Left cardiac atrium (tissue), 4 donors: ENCODE measurements at places on chromosomes 3 and 15.

DNA sequence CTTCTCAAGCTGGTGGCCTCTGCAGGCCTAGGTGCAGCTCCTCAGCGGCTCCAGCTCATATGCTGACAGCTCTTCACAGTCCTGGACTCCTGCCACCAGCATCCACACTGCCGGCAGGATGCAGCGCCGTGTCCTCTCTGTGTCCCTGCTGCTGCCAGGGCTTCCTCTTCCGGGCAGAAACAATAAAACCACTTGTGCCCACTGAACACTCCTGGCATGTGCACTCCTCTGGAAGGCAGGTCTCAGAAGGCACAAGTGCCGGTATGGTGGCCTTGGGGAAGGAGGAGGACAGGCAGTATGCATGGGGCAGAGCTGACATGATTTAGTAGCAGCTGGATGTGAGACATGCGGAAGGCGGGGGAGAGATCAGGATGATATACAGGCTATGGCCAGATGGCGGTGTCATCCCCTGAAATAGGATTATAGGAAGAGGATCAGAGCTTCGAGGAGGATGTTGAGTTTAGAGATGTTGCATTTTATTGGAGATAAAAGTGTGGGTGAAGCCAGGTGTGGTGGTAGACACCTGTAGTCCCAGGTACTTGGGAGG lies 7.5 kb upstream of the MAN2A2 start:
- DNase-seq, result no peak

DNA sequence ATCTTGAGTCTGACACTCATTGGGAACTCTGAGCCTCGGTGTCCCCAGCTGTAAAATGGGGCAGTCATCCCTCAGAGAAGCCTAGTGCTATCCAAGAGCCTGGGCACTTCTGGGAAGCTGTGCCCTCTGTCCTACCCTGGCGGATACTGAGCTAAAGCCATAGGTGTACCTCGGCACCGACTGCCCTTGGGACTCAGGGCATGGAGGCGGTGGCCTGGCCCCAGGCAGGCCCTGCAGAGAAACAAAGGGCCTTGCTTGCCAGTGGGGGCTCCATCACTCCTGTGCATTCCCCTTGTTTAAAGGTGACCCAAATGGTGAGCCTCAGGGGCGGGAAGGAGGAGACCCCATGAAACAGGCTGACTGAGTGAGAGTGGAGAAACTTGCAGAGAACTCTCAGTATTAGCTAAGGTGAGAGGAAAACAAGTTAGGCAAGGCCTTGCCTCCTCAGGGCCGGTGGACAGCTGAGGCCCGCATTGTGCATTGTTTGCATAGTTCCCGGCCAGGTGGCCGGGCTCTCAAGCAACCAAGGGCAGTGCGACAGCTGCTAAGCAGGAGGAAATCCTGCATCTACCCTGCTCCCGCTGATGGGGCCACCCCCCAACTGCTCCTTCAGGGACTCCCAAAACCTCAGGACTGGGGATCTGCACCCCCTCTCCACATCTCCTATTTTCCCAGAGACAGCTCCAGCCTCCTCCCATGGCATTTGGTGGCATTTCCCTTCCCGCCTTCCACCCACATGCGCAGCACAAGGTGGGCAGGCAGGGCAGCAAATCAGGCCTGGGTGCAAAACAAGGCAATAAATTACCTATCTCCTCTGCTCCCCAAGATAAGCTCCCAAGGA lies 4.3 kb downstream of the PFKFB4 start:
- no peak for DNase-seq

GRCh38 chr3:42198709-42199108 lies 67.3 kb downstream of the CCK start:
- DNase-seq, result no peak

DNA sequence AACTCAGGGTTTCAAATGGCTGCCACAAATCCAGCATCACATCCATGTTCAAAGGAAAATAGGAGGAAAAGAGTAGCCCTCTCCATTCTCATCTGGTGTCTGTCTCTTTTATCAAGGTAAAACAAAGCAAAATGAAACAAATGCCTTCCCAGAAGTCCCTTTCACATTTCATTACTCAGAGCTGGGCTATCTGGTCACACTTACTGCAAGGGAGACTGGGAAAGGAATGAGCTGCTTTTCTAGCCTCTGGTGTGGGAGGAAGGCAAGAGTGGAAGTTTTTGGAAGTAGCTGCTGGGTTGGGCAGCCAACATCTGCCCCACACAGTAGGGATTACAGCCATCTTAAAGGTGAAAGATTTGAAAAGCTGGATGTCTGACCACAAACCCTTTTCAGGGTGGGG lies 51.8 kb downstream of the KLF15 start:
- DNase-seq, result no peak

- DNase-seq, result no peak
These were observed 13.1 kb upstream of the BLOC1S6 start for GRCh38 chr15:45573961-45574629.

GRCh38 chr3:42077785-42078184 lies 13.4 kb upstream of the TRAK1 start:
- peak; percentile 30 for DNase-seq

DNA sequence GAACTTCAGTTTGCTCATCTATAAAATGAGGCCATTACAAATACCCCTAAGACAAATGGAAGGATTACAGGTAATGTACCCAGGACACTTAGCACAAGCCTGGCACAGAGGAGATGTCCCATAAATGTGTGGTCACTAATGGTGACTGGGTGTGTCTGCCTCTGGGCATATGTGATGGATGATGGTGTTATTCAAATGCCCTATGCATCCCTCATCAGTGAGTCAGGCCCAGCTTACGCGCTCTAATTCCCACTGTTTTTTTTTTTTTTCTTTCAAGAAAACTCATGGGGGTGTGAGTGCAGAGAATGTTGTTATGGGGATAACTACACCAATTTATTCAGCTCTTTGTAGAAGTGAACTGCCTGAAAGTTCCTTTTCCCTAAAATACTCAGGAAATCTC lies 23.6 kb upstream of the KIF23 start:
- DNase-seq, result no peak

DNA sequence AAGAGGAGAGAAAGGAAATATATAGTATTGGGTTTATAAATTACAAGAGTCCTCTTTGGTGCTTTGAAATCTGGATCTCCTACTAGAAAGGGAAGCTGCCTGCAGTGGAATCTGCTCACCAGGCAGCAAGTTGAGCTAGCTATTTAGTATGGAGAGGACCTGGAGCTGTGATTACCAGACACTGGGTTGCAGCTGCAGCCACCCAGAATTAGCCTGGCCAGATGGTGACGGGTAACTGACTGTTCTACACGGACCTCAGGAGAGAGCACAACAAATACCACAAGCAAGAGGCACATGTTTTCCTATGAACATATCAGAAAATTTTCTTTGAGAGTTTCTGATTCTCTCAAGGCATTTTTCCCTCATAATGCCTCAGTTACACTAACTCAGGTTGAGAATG lies 46.5 kb downstream of the SYNPR start:
- DNase-seq, result no peak

GRCh38 chr3:43259626-43260025 lies 26.7 kb upstream of the SNRK start:
- no peak for DNase-seq

DNA sequence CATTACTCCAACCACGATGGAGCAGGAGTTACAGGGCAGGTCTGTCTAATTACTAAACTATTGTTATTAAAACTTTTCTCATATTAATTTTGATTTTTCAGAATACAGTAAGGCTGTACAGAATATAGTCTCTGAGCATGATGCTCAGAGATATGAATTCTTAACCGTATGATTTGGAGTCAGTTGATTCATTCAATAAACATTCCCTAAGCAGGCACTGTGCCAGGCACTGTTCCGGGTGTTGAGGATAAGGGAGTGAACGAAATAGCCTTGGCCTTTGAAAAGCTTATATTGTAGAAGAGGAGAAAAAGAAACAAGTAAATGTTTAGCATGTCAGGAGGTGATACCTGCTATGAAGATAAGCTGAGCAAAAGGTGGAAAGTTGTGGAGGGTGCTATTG lies 187.3 kb downstream of the KCNAB1 start:
- peak; percentile 83 for DNase-seq

GRCh38 chr3:56885453-56885852 lies 83.7 kb upstream of the ARHGEF3 start:
- DNase-seq, result no peak

GRCh38 chr15:74616996-74617395 lies 1.4 kb downstream of the CLK3 start:
- no peak for DNase-seq

DNA sequence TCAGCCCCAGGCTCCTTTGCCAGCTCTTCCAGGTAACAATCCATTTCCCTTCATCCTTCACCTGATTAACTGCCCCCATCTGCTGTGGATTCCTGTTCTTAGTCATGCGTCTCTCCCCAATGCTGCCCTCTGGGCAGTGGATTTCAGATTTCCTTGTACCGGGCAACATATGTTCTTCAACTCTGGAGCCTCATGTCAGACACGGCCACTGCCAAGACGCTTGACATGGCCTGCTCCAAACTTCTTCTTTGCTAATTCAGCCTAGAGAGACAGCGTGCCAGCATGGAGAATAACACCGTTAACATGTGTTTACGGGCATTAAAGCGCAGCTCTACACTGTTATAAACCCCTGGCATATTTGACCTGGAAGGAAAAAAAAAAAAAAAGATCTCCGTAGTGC lies 1035.1 kb upstream of the NR2F2 start:
- no peak for DNase-seq

- DNase-seq, result no peak
These were observed 398.6 kb downstream of the ZIC1 start for GRCh38 chr3:147807776-147808175.

GRCh38 chr15:98012354-98012753 lies 51.9 kb downstream of the ARRDC4 start:
- DNase-seq, result no peak

DNA sequence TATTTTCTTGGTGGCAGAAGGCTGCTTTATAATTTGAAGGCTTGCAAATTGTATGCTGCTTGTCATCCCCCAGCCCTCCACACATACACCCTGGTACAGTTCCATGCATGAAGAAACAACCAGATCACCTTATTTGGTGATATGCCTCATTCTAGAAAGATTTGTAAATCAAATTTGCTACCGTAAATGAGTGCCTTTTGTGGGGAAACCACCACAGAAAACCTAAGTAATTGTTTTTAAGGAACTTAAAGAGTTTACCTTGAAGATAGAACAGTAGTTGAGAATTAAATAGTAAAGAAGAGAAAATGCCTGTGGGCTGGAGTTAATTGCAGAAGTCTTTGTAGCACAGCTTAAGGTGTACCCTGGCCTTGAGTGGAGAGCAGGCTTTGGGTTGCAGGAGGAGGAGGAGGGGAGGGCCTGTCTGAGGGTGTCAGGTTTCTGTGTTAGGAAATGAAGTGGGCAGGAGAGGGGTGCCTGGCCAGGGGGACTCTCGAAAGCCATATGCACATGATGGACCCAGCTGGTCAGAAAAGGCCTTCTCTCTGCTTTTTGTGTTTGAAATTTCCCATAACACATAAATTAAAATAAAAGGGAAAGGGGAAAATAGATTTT lies 6.9 kb downstream of the NIPA2 start:
- no peak for DNase-seq

DNA sequence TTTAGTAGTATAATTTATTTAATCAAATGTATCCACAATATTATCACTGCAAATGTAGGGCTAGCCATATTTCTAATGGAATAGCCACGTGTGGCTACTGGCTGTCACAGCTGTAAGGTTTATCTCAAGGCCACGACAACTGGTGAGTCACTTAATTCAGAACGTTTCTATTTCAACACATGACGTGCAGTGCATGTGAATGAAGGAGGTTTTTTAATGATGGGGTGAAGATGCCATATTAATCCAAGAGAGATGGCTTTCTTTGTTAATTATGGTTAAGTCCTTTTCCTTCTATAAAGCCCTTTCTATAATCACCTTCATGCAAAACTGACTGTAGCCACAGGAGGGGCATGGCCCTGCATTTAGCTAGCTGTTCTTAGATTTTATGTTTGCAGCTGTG lies 212.0 kb downstream of the FEZF2 start:
- no peak for DNase-seq

GRCh38 chr3:172397716-172398405 lies 50.4 kb downstream of the GHSR start:
- no peak for DNase-seq

DNA sequence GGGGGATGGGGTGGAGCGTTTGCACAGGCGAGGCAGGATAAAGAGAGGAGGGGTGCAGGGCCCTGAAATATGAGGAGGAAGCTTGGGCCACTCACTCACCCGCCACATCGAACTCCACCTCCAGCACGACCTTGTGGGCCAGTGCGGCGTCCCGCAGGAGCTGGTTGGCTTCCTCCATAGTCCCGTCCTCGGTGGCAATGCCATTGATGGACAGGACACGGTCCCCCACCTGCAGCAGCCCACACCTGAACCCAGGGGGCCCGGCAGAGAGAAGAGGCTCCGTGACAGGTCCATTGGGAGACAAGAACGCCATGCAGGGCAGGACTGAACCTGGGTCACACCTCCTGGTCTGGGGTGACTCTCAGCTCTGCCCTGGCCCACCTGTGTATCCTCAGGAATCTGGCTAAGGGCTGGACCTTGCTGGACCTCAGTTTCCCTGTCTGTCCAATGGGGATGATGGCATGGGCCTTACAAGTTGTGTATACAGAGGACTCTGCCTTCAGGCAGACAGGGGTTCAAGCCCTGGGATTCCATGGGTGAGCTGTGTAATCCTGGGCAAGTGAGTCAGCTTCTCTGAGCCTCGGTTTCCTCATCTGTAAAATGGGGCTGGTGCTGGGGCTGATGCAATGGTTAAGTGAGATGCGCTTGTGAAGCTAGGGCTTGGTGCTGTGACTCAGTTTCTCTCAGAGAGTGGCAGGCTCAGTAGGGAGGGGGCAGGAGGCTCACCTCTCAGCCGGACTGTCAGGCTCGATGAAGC lies 26.4 kb downstream of the GRIP2 start:
- DNase-seq, result no peak

GRCh38 chr3:170044271-170044670 lies 6.5 kb downstream of the GPR160 start:
- DNase-seq, result no peak

GRCh38 chr3:166052440-166052839 lies 215.2 kb upstream of the BCHE start:
- no peak for DNase-seq

GRCh38 chr3:156847752-156848448 lies 21.7 kb downstream of the LEKR1 start:
- no peak for DNase-seq

- no peak for DNase-seq
These were observed 306.2 kb upstream of the DPPA4 start for GRCh38 chr3:109643590-109643989.

GRCh38 chr3:172210355-172210754 lies 171.0 kb downstream of the FNDC3B start:
- peak; percentile 27 for DNase-seq

- peak; percentile 66 for DNase-seq
These were observed 43.1 kb upstream of the TOPAZ1 start for GRCh38 chr3:44198284-44199269.

DNA sequence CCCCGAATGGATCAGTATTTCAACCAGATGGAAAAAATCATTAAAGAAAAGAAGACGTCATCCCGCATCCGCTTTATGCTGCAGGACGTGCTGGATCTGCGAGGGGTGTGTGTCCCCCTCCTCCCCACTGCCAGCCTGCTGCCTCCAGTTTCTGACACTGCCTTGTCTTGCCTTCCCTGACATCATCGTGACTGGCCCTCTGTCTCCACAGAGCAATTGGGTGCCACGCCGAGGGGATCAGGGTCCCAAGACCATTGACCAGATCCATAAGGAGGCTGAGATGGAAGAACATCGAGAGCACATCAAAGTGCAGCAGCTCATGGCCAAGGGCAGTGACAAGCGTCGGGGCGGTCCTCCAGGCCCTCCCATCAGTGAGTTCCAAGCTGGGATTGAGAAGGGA lies 10.9 kb downstream of the EIF4G1 start:
- DNase-seq, result no peak

- no peak for DNase-seq
These were observed 414.8 kb downstream of the LPP start for GRCh38 chr3:188568736-188569135.
